ENCODE measurements at places on chromosomes 6 and 20.

DNA sequence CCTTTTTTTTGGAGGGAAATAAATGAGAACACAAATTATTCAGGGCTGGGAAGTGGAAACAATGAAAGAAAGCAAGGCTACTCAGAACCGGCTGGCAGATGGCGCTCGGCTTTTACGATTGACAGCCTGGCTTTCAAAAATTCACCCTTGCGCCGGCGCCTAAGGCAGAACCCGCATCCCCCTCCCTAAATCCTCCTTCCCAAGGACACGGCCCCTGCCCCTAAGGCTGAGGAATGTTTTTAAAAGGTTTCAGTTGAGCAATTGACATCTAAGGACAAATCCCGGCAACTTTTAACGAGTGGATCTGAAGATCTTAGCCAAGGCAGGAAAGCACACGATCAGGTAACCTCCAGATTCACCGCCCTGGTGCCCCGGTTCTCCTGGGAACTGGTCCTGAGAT lies 16.3 kb downstream of the GNAS start:
- DNase-seq, result no peak

DNA sequence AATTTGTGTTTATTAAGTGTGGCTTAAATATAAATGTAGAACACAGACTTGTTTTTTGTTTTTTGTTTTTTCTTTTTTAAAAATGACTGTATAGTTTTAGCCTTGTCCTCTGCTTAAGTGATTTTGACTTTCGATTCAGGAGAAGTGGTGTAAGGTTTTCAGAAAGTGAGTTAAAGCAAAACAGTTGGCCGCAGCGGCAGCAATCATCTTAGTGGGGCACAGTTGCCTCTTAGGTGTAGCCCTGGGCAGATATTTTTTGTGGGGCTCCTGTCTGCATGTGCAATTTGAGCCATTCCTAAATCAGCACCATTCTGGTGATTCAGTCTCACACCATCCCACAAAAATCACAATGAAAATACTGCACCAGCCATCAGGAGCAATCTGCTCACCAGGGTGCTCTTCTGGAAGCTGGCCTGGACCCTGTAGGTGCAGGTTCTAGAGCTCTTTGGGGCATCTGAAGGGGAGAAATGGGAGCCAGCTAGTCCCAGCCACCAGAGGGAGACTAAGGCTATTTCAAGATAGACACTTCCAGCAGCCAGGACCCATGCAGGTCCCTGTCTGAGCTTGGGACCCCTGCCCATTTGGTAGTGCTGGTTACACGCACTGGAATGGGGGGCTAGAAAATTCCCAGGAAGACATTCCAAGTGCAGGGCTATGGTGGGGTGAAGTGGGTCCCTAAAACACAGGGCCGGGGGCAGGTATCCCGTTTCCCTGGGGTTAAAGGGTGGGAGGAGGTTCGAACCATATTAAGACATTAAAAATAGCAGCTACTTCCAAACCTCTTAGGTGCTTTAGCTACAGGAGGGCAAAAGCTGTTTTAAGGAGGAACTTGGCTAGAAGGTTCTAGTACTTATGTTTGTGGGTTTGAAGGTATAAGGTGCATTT lies 156.6 kb downstream of the NFATC2 start:
- no peak for DNase-seq

DNA sequence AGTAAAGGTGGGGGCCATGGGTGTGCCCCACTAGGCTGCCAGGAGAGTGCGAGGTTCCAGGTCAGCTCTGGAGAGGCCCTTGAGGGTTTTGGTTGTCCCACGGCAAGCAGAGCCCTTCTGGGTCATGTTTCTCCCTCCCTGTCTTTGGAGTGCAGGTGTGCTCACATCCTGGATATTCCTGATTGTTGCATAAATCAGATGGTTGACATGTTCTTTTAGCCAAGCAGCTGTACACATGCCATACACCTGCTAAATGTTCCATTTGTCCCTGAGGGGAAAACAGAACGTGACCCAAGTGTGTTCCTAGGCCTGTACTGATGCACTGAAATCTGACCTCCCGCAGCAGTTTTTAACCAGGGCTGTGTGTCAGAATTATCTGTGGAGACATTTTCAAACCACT lies 77.5 kb upstream of the BEND3 start:
- no peak for DNase-seq

DNA sequence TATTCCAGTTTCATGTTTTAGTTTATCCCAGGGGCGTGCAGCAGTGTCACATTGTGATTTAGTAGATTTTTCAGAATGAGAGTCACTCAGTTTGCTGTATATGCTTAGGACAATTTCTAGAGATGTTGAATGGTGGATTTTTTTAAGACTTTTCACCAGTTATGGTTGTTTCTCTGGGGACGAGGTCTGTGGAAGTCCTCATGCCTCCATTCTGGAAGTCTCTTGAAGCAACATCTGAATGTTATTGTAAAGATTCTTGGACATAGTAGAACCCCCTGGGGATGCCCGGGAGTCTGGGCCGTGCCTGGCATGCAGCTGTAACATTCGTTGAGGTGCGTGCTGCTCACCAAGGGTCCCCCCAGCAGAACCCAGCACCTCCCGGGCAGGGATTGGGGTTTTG lies 341.5 kb downstream of the CDH4 start:
- no peak for DNase-seq

- DNase-seq, result no peak
Measured at GRCh38 chr20:58389324-58389967, 417 bp downstream of the VAPB start.
